Activated CD4-positive, CD25-positive, alpha-beta regulatory T cell (primary cell): ENCODE measurements at places on chromosomes 7 and 10.
A peak's percentile ranks its signal among the peaks of the same experiment; 100 is the strongest.

DNA sequence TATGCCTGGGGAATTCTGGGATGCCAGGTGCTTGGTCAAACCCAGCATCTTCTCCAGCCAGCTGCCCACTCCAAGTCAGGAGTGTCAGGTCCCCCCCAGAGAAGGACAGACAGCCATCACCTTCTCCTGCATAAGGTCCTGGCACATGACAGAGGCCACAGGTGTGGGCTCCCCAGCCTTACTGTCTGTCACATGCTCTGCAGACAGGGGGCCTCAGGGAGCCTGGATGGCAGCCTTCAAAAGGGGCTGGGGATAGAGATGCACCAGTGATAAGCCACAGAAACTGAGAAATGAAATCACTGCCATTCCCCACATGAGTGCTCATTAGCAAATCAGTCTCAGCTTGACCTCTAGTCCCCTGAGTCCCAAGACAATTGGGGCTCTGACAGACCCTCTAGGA, 72.9 kb downstream of the PLXNA4 start:
- no peak for DNase-seq

- DNase-seq, result no peak
Measured at GRCh38 chr10:36224431-36224985, 582.4 kb upstream of the FZD8 start.

- DNase-seq, result no peak
Measured at GRCh38 chr10:48336978-48337599, 30.6 kb downstream of the MAPK8 start.

DNA sequence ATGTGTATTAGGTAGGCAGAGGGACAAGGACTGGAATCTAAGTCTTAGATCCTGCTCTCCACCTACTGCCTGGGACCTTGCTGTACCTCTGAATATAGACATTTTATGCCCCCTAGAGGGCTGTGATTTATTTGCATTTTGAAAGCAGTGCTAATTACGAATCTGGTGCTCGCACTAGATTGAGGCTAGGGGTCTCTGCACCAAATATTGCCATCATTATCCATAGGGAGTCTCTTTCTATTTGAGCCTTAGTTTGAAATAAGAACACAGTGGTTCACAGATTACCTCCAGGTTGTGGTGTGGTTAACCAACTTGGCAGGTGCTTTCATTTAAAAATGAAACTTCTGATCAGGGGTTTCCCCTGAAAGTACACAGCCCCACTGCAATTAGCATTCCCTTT, 41.8 kb downstream of the CNNM1 start:
- DNase-seq, result no peak

DNA sequence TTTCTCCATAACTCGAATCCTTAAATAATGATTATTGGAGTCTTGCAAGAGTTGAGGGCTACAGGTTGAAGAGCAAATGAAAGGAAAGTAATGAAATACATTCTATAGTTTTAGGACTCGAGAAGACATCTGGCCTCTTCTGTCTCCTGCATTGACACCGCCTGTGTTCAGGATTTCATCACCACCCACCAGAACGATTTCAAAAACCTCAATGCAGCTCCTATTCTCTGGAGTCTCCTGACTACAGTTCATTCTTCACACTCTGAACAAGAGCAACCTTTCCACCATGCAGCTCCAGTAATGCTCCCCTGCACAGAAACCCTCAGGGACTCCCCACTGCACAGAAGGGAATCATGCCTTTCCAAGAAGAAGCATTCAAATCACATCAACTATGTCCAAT, 5.5 kb downstream of the IL15RA start:
- DNase-seq, result no peak

DNA sequence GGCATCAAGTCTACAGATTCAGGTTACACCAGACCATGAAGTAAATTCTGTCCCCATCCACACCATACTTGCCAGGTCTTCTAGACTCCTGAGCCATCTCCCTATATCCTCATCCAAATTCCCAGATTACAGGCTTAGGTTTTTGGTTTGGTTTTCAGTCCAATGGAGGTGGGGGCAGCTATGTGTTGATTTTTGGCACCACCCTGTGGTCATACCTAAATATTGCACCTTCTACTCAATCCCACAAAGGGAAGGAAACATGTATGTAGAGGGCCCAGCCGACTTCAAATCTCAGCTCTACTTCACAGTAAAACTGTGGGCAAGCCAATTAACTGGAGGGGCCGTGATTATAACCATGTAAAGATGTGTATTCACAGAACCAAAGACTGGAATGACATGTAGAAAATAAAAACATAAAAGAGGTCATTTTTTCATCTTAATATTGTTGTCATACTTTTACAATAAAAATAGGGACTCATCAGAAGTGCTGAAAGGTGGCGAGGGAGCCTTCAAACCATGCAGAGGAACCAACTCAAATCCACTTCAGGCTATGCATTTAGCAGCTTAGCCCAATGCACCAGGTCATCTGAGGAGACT, 19.8 kb downstream of the ERCC6 start:
- peak; percentile 13 for DNase-seq

DNA sequence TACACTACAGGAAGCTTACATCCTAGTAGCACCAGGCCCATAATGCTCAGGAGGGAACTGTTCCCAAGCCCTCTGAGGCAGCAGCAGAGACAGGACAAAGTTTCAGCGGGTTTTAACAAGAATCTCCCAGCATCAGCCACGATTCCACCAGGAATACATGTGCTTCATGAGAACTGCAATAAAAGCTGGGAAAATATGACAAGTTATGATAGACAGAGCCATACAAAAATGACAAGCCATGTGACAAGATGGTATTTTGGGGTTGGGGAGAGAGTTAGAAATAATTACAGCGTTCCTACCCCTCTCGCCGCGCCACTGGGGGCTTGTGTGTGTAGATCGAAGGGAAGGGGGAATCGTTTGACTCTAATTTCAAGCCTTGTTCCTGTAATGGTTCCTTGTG, 112.7 kb upstream of the CTBP2 start:
- DNase-seq, result no peak

DNA sequence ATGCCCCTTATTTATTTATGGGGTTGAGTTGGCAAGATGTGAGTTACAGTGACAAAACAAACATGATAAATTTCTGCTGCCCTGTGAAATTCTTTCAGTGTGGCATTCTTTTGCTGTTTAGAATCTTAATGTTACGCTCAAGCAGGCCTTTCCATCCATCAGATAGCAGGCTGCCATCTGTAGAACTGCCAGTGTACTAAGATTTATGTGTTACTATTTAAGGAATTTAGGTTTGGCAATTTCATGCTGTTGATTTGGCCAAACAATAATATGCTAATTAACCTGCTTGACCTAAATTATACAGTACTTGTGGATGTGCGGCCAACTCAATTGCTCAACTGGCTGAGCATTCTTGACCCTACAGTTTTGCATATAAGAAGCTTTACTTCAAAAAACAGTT, 477.7 kb upstream of the TPK1 start:
- DNase-seq, result no peak

GRCh38 chr10:3853547-3854303, 68.7 kb upstream of the KLF6 start:
- no peak for DNase-seq
